COR-L47 (cell line): ENCODE measurements at places on chromosomes 2 and 18.
A peak's percentile ranks its signal among the peaks of the same experiment; 100 is the strongest.

- peak; percentile 25 for DNase-seq
Measured at GRCh38 chr2:62410015-62410453, 96.0 kb downstream of the TMEM17 start.

GRCh38 chr18:75450906-75451305, 23.4 kb upstream of the SMIM21 start:
- DNase-seq, result no peak

DNA sequence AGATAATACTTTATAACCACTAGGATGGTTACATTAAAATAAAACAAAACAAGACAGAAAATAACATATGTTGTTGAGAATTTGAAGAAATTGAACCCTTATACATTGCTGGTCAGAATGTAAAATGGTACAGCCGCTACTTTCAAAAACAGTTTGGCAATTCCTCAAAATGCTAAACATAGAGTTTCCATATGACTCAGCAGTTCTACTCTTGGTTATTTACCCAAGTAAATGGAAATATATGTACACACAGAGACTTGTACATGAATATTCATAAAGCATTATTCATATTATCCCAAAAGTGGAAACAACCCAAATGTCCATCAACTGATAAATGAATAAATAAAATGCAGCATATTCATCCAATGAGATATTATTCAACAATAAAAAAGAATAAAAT, 92.5 kb upstream of the LRATD1 start:
- no peak for DNase-seq

- DNase-seq, result no peak
Measured at GRCh38 chr2:98020992-98021713, 25.4 kb upstream of the TMEM131 start.

- no peak for DNase-seq
Measured at GRCh38 chr18:36732264-36732663, 96.5 kb downstream of the TPGS2 start.

- no peak for DNase-seq
Measured at GRCh38 chr2:126913881-126914615, 15.4 kb downstream of the TEX51 start.

GRCh38 chr2:182115258-182115657, 129.6 kb downstream of the PPP1R1C start:
- DNase-seq, result no peak

- no peak for DNase-seq
Measured at GRCh38 chr2:158511706-158512105, 55.0 kb downstream of the PKP4 start.

DNA sequence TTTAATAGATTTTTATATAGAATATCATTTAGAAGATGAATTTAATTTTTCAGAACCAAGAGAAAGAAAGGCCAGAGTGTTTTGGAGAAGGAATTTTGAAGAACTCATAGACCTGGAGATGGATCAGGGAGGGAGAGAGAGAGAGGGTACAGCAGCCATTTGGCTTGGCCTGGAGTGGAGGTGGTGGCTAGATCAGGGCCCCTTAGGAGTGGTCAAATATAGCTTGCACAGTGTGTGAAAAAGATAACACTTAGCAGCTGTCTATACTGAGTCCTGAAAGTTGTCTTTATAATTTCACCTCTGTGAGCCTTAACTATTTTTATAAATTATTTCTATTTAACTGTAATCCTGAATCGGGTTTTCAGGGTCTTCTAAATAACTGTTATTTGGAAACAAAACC, 38.8 kb upstream of the ACYP2 start:
- DNase-seq, result no peak
